H1 (cell line): ENCODE measurements at places on chromosomes 16 and 17. TPM values are rescaled to one million over a fixed set of nuclear protein-coding genes. Genes with fewer than 3 reads are reported as not detected.

- no peaks in the 10 kb centered on the region for H3K4me1 ChIP-seq
- DNase-seq = no peak
Observed at GRCh38 chr16:87150262-87150661, 166.9 kb downstream of the C16orf95 start.

- no peak for DNase-seq
- no peak overlapping the region for H3K27ac ChIP-seq
- H3K4me1 ChIP-seq = peaks cover 4% of the 10 kb centered on the region
- H3K27me3 ChIP-seq = no peaks in the 10 kb centered on the region
- H3K4me3 ChIP-seq = no peak overlapping the region
Observed at GRCh38 chr17:27336184-27336583, 42.3 kb downstream of the WSB1 start.

- H3K36me3 ChIP-seq = no peaks in the 10 kb centered on the region
- H3K27me3 ChIP-seq = no peaks in the 10 kb centered on the region
- H3K4me1 ChIP-seq = no peaks in the 10 kb centered on the region
- H3K4me3 ChIP-seq = no peak overlapping the region
Observed at GRCh38 chr16:57788252-57788841, 13.9 kb downstream of the KIFC3 start.

- no peaks in the 10 kb centered on the region for H3K27me3 ChIP-seq
- no peak overlapping the region for H3K27ac ChIP-seq
- no peaks in the 10 kb centered on the region for H3K4me1 ChIP-seq
- H3K4me3 ChIP-seq = no peak overlapping the region
- DNase-seq = no peak
Observed at GRCh38 chr16:84806256-84806889, 13.4 kb upstream of the CRISPLD2 start.

- no peak overlapping the region for H3K27ac ChIP-seq
- H3K36me3 ChIP-seq = no peaks in the 10 kb centered on the region
- no peak overlapping the region for H3K4me3 ChIP-seq
- peaks cover 2% of the 10 kb centered on the region; the same call in 1 of the 2 replicates for H3K4me1 ChIP-seq
- DNase-seq = no peak
Observed at GRCh38 chr17:65403626-65404025, 157.8 kb downstream of the AXIN2 start.

DNA sequence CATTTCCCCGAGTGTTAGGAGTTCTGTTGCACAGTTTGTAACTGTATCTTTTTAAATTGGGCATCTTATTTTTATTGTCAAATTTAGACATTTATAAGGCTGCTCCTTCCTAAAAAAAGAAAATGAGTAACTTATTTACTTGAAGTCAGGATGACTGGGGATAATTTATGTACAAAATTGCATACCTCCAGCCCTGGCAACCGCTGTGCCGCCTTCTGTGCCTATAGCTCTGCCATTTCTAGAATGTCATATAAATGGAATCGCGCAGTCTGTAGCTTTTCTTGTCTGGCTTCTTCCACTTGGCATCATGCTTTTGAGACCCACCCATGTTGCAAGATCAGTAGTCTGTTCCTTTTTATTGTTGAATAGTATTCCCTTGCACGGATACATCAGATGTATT, 29.0 kb upstream of the GAA start:
- no peak for DNase-seq
- no peaks in the 10 kb centered on the region for H3K27me3 ChIP-seq
- no peaks in the 10 kb centered on the region for H3K36me3 ChIP-seq
- H3K4me1 ChIP-seq = no peaks in the 10 kb centered on the region
- H3K4me3 ChIP-seq = no peak overlapping the region

- no peaks in the 10 kb centered on the region for H3K36me3 ChIP-seq
- H3K4me3 ChIP-seq = no peak overlapping the region
- DNase-seq = no peak
- H3K4me1 ChIP-seq = no peaks in the 10 kb centered on the region
- H3K27ac ChIP-seq = no peak overlapping the region
Observed at GRCh38 chr17:33120103-33120502, 128.5 kb downstream of the SPACA3 start.

- H3K36me3 ChIP-seq = peaks cover 3% of the 10 kb centered on the region; the same call in 1 of the 2 replicates
- peak within 1 kb of the TSS; percentile 99 for H3K27ac ChIP-seq
- peak within 1 kb of the TSS; percentile 90 for H3K4me3 ChIP-seq
- DNase-seq = peak; percentile 93
Observed at GRCh38 chr17:38799501-38800236, at the start of gene PIP4K2B. Gene PIP4K2B (minus strand): TSS chr17:38799556. CDS start chr17:38799424, 132 bp downstream.

DNA sequence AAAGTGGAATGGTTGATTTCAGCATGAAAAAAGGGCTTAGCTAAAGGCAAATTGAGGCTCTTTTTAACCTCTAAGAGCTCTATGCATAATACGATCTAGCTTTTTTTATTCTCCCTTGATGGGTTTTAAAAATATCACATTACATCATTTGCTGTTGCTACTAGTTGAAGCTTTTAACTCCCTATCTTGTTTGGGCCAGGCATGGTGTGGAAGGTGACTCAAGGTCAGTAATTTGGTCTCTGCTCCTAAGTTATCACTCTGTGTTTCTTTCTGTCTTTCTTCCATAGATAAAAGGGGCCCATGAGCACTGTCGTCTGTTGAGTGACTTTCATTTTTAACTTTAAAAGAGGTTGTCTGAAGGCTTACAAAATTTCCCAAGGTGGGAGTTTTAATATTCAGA, 58.1 kb upstream of the GOT2 start:
- no peak for DNase-seq
- H3K4me3 ChIP-seq = no peak overlapping the region
- no peak overlapping the region for H3K27ac ChIP-seq
- no peaks in the 10 kb centered on the region; the same call in 1 of the 2 replicates for H3K4me1 ChIP-seq
- H3K27me3 ChIP-seq = no peaks in the 10 kb centered on the region

- no peak overlapping the region for H3K4me3 ChIP-seq
- DNase-seq = no peak
- H3K27ac ChIP-seq = no peak overlapping the region
- H3K36me3 ChIP-seq = peaks cover 3% of the 10 kb centered on the region; the same call in 1 of the 2 replicates
- no peaks in the 10 kb centered on the region for H3K27me3 ChIP-seq
Observed at GRCh38 chr17:6097005-6097279, 26.8 kb downstream of the WSCD1 start.

GRCh38 chr17:13952009-13952750, 117.1 kb upstream of the COX10 start:
- H3K4me3 ChIP-seq = no peak overlapping the region
- no peaks in the 10 kb centered on the region for H3K4me1 ChIP-seq
- no peak overlapping the region for H3K27ac ChIP-seq

DNA sequence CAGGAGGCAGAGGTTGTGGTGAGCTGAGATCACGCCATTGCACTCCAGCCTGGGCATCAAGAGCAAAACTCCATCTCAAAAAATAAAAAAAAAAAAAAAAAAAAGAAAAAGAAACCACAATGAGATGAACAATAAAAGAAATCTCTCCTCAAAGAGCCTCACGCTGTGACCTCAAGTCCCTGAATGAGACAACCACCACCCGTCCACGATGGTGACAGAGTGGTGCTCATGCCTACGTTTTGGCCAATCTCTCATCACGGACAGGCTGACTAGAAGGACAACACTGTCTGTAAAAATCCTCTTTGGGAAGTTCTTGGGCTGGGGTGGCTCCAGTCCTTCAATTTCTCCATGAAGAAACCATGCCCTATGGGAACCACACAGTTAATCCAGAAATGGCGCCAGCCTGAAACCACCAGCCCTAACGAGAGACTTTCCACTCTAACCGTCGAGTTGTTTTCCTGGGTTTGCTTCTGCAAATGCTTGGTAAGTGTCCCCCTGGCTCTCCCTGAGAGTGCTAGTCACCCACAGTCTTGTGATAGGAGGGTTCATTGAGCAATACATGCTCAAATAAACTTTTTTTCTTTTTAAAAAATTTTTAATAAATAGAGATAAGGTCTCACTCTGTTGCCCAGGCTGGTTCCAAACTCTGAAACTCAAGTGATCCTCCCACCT, 15.0 kb upstream of the PRSS27 start:
- no peaks in the 10 kb centered on the region for H3K36me3 ChIP-seq
- no peaks in the 10 kb centered on the region for H3K27me3 ChIP-seq
- DNase-seq = no peak
- no peak overlapping the region for H3K4me3 ChIP-seq
- no peaks in the 10 kb centered on the region; the same call in 1 of the 2 replicates for H3K4me1 ChIP-seq

DNA sequence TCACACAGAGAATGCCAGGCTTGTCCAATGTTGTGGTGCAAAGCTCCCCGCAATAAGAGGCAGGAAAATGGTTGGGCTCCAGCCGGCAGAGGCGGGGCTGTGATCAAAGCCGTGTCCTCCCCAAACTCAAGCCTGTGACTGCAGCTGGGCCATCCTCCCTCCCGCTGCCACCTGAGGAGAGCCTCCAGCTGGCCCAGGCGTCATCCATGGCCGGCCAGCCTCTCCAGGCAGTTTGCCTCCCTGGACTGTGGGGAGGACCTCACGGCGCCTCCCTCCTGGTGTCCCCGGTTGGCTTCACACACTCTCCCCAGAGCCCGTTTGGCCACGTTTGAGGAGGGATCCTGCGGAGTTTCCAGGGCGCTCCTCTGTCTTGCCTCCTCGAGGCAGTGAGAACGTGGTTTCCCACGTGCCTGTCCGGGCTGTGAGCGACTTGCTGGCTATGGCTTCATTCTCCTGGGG, 134.1 kb downstream of the IRF8 start:
- peaks cover 10% of the 10 kb centered on the region for H3K4me1 ChIP-seq
- no peak overlapping the region for H3K27ac ChIP-seq
- no peaks in the 10 kb centered on the region for H3K36me3 ChIP-seq
- peaks cover 3% of the 10 kb centered on the region; the same call in 1 of the 2 replicates for H3K27me3 ChIP-seq
- H3K4me3 ChIP-seq = no peak overlapping the region

DNA sequence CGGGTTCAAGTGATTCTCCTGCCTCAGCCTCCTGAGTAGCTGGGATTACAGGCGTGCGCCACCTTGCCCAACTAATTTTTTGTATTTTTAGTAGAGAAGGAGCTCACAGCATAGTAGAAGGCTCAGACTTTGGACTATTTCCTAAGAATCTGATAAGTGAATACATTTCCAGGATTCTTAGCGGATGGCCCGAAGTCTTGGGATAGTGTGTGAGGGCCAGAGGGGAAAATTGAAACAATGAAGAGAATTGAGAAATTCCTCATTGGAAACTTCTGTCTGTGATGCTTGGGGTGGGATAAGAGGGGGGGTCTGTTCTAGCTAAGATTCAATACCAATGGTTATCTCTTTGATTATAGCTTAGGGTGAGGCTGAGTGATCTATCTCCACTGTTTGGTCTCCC, 183.3 kb downstream of the MSI2 start:
- H3K4me1 ChIP-seq = peaks cover 4% of the 10 kb centered on the region
- no peaks in the 10 kb centered on the region for H3K27me3 ChIP-seq
- H3K4me3 ChIP-seq = no peak overlapping the region
- no peak overlapping the region for H3K27ac ChIP-seq

DNA sequence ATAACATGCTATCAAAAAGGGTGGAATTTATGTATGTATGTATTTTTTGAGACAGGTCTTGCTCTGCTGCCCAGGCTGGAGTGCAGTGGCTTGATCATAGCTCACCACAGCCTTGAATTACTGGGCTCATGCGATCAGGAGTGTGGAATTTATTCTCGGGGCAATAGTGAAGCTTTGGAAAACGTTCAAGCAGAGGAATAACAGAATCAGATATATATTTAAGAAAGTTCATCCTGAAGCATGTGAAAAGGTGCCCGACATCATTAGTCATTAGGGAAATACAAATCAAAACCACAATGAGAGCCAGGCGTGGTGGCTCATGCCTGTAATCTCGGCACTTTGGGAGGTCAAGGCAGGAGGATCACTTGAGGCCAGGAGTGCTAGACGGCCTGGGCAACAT, 7.7 kb upstream of the ITGAE start:
- no peaks in the 10 kb centered on the region for H3K4me1 ChIP-seq
- no peak for DNase-seq
- peaks cover 58% of the 10 kb centered on the region for H3K36me3 ChIP-seq
- no peak overlapping the region for H3K4me3 ChIP-seq
- H3K27me3 ChIP-seq = no peaks in the 10 kb centered on the region

GRCh38 chr16:4337540-4338088, 13.5 kb downstream of the PAM16 start:
- H3K27me3 ChIP-seq = no peaks in the 10 kb centered on the region
- H3K27ac ChIP-seq = no peak overlapping the region
- H3K4me1 ChIP-seq = no peaks in the 10 kb centered on the region; the same call in 1 of the 2 replicates
- H3K36me3 ChIP-seq = peaks cover 13% of the 10 kb centered on the region; the same call in 1 of the 2 replicates
- no peak overlapping the region for H3K4me3 ChIP-seq

DNA sequence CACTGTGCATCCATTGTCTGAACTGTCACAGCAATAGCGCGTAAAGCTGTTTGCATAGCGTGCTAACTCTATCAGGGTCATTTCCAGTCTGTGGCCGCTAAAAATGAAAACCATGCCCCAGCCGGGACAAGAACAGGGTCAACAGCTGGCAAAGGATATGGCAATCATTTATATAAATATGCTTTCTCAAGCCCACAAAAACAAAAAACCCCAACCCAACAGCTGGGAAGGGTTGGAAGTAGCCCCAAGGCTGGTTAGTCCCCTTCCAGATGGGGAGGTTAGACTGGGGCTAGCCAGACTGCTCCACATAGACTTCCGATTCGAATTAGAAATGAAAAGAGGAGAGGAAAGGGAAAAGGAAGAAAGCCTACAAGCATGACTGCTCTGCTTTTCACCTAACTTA, 203.3 kb upstream of the TBX2 start:
- H3K27ac ChIP-seq = no peak overlapping the region
- no peak overlapping the region for H3K4me3 ChIP-seq
- no peaks in the 10 kb centered on the region for H3K36me3 ChIP-seq
- H3K27me3 ChIP-seq = no peaks in the 10 kb centered on the region
- H3K4me1 ChIP-seq = no peaks in the 10 kb centered on the region

Gene GP1BA
- not detected in 2 replicates for polyA plus RNA-seq

Gene MYO1D
- 6.5 and 7.8 TPM in 2 replicates for polyA plus RNA-seq

Gene GDPD3
- 0.20 and 0.30 TPM in 2 replicates for polyA plus RNA-seq

Gene PPM1D
- 4.9 and 5.0 TPM in 2 replicates for polyA plus RNA-seq

Gene PTGES3L
- polyA plus RNA-seq = 2.6 and 3.6 TPM in 2 replicates

Gene CA4
- 3.6 and 6.8 TPM in 2 replicates for polyA plus RNA-seq

Gene SCARF1
- polyA plus RNA-seq = 1.1 and 1.5 TPM in 2 replicates

Gene KCNH4
- polyA plus RNA-seq = 0.44 and 0.53 TPM in 2 replicates

Gene MFSD6L
- polyA plus RNA-seq = 2.7 and 3.5 TPM in 2 replicates

Gene LUC7L
- 49.7 and 75.8 TPM in 2 replicates for polyA plus RNA-seq

Gene WNT3
- 0.56 and 0.96 TPM in 2 replicates for polyA plus RNA-seq
